CD8-positive, alpha-beta memory T cell (primary cell): ENCODE measurements at places on chromosomes 7 and 10. TPM values are rescaled to one million over a fixed set of nuclear protein-coding genes. Genes with fewer than 3 reads are reported as not detected.

DNA sequence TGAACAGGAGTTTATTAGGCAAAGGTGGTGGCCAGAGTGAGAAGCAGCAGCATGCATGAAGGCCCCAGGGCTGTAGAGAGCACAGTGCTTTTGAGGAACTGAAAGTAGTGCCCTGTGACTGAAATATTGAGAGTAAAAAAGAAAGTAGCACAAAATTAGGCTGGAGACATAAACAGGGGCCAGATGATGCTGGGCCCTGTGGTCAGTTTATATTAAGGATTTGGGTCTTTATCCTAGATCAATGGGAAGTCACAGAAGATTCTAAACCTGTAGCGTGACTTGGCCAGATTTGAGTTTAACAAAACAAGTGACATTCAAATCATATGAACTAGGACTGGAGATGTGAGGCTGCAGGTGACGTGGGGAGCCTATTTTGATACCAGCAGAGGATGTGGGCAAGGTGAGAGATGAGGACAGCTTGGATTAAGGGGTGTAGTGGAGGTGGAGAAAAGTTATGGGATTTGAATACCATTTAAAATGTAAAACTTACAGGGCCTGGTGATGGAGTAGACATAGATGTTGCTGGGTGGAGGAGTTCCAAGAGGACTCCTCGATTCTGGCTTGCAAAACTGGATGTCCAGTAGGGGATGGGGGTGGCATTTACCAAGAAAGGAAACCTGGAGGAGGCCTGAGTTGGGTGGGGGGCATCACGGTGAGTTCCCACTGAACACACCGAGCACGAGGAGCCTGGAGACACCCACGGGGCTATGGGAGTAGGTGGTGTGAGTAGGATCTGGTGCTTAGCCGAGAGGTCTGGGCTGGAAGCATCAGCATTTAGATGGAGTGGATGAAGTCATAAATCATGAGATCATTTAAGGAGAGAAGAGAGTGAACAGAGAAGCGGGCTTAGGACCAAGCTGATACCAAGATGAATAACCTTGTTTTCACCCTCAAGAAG lies 52.8 kb downstream of the HHEX start:
- DNase-seq, result no peak
- peaks cover 4% of the 10 kb centered on the region for H3K4me1 ChIP-seq
- H3K4me3 ChIP-seq, result no peak overlapping the region

The CLDN3 gene
- total RNA-seq, result not detected

The ASZ1 gene
- not detected for total RNA-seq

GRCh38 chr10:78337646-78338391 lies 304.2 kb downstream of the RPS24 start:
- no peak for DNase-seq
- no peaks in the 10 kb centered on the region for H3K27me3 ChIP-seq
- H3K4me1 ChIP-seq, result no peaks in the 10 kb centered on the region
- no peaks in the 10 kb centered on the region for H3K36me3 ChIP-seq
- H3K4me3 ChIP-seq, result no peak overlapping the region

DNA sequence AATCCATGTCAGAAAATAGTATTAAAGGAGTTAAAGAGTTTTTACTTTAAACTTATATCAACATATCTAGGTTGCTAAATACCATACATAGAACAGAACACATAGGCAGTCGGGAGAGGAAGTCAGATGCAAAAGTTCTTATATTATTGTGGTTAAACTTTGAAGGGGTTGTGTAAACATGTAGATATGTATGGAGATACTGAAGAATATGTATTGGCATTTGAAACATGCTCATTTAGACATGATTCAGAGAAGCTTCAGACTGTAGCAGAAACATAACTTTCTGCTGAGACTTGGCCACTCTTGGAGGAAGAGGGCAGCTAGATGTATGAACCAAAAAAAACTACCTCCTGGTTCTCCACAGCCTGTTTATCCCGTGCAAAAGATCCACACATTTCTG lies 103.5 kb upstream of the FERD3L start:
- no peak overlapping the region for H3K4me3 ChIP-seq
- no peak for DNase-seq
- no peak overlapping the region for H3K27ac ChIP-seq
- H3K36me3 ChIP-seq, result no peaks in the 10 kb centered on the region

GRCh38 chr7:23615331-23615730 lies 18.1 kb downstream of the CCDC126 start:
- H3K4me1 ChIP-seq, result no peaks in the 10 kb centered on the region
- H3K4me3 ChIP-seq, result no peak overlapping the region
- no peak for DNase-seq
- no peak overlapping the region for H3K27ac ChIP-seq
- H3K36me3 ChIP-seq, result no peaks in the 10 kb centered on the region

DNA sequence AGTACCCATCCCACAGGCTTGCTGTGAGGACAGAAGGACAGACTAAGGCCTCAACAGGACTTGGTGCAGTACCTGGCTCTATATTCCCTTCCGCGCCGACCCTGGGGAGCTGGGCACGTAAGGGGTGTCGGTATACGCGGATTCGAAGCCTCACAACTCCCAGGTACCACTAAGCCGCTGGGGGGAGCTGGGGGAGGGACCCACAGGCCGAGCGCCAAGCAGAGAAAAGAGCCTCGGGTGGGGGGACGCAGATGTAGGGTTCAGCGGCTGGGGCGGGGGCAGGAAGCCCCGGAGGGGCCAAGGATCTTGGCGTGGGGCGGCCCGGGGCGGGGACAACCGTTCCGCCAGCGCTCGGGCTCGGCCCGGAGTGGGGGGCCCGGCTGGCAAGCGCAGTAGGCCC lies 126.4 kb upstream of the ZNF746 start:
- peaks cover 23% of the 10 kb centered on the region for H3K36me3 ChIP-seq
- H3K4me1 ChIP-seq, result peaks cover 32% of the 10 kb centered on the region
- H3K27me3 ChIP-seq, result no peaks in the 10 kb centered on the region
- peak; percentile 75 for DNase-seq
- peak overlapping the region; percentile 75 for H3K27ac ChIP-seq
- peak overlapping the region; percentile 83 for H3K4me3 ChIP-seq

DNA sequence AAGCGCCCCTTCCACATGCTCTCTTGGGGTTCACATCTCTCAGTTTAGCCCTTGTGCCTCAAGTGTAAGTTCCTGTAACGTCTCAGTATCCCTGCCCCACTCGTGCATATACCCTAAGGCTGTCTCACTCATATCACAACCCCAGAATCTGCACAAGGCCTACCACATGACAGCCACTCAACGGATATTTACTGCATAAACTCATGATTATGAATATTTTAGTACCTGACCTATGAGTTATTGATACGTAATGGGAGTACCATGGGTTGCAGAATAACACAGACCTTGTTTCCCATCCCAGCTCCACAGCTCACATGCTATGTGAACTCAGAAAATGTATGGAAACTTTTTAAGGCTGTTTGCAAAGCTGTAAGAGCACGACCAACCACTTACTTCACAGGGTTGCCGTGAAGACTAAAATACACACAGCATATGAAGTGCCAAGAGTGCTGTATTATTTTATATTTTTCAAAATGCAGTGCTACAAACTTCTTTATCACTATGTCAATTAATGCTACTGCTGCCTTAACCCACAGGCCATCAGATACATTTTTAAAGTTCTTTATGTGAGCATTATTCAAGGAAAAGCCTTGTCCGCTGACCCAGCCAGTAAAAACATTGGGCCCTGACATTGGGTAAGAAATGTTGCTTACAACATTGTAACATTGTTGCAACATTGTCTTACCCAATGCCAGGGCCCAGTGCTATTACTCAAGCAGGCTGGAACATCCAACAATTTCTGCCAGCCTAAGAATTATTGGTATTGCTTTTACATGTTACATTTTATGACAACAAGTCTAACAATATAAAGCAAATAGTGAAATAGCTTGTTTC lies 97.2 kb downstream of the JAZF1 start:
- H3K4me3 ChIP-seq, result no peak overlapping the region
- no peaks in the 10 kb centered on the region for H3K36me3 ChIP-seq
- H3K27me3 ChIP-seq, result no peaks in the 10 kb centered on the region
- H3K4me1 ChIP-seq, result no peaks in the 10 kb centered on the region
- DNase-seq, result no peak
- H3K27ac ChIP-seq, result no peak overlapping the region

DNA sequence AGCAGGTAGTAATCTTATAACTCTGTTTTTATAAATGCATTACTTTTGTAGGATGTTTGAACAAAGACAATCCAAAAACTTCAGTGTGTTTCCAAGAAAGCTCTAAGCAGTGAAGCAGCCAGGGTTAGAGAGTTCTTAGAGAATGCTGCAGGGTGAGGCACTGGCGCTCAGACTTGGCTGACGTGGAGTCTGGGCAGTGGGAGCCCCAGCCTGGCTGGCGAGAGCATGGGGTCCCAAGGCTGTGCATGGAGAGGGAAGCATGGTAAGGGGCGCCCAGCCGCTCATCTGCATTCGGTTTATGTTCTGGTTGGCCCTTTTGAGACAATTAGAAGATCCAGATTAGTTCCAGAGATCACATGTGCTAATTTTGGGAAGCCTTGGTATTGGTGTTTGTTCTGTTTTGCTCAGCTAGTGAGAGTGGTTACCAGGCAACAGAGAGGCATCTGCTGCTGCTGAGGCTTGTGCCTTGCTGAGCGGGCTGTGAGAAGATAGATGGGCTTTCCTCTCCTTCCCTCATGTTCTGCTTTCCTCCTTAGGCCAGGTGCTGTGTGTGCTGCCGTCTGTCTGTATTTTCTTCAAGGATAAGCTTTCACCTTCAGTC lies 10.3 kb downstream of the SUN1 start:
- no peak overlapping the region for H3K27ac ChIP-seq
- no peak for DNase-seq
- H3K4me1 ChIP-seq, result no peaks in the 10 kb centered on the region
- peaks cover 40% of the 10 kb centered on the region for H3K36me3 ChIP-seq

The SFTPA2 gene
- total RNA-seq, result not detected

DNA sequence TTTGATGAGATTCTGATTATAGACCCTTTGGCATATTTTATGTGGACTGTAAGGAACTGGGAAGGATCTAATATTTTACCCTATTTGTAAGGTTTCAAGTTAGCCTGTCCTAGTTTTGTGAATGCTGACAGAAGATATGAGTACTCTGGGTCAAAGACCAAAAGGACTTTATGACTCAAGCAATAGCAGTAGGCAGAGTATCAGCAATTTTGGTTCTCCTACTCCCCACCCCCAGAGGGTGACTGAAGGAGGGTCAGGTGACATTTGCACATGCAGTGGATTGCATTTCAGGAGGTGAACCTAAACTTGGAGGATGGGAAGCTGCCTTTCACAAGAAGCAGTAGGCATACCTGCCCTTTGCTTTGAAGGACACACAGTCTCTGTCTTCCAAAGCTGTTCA lies 84.0 kb upstream of the KLF6 start:
- no peak overlapping the region for H3K27ac ChIP-seq
- DNase-seq, result no peak
- H3K36me3 ChIP-seq, result no peaks in the 10 kb centered on the region
- H3K4me1 ChIP-seq, result peaks cover 21% of the 10 kb centered on the region

The HMX3 gene
- total RNA-seq, result not detected

- H3K4me3 ChIP-seq, result no peak overlapping the region
- no peak overlapping the region for H3K27ac ChIP-seq
- no peaks in the 10 kb centered on the region for H3K4me1 ChIP-seq
- H3K27me3 ChIP-seq, result peaks cover 27% of the 10 kb centered on the region
- no peak for DNase-seq
- no peaks in the 10 kb centered on the region for H3K36me3 ChIP-seq
These were observed 3.1 kb downstream of the PTF1A start for GRCh38 chr10:23194966-23195845.

DNA sequence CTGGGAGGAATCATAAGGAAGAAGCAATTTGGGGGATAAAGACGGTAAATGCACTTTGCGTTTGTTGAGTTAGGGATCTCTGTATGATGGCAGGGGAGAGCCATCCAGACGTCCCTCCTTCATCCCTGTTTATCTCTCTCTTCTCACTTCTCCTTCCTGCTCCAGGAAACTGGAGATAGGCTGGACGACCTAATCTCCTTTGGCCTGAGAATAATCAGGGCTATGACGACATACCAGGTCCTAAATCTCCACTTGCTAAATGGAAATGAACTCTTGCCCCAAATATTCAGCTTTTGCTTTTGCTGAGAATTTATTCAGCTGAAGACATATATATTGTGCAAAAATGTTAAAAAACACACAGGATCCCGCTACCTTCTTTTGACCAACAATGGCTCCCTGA lies 182.9 kb upstream of the INHBA start:
- H3K27ac ChIP-seq, result no peak overlapping the region
- no peaks in the 10 kb centered on the region for H3K27me3 ChIP-seq
- no peak overlapping the region for H3K4me3 ChIP-seq
- peaks cover 15% of the 10 kb centered on the region for H3K4me1 ChIP-seq
- no peak for DNase-seq

DNA sequence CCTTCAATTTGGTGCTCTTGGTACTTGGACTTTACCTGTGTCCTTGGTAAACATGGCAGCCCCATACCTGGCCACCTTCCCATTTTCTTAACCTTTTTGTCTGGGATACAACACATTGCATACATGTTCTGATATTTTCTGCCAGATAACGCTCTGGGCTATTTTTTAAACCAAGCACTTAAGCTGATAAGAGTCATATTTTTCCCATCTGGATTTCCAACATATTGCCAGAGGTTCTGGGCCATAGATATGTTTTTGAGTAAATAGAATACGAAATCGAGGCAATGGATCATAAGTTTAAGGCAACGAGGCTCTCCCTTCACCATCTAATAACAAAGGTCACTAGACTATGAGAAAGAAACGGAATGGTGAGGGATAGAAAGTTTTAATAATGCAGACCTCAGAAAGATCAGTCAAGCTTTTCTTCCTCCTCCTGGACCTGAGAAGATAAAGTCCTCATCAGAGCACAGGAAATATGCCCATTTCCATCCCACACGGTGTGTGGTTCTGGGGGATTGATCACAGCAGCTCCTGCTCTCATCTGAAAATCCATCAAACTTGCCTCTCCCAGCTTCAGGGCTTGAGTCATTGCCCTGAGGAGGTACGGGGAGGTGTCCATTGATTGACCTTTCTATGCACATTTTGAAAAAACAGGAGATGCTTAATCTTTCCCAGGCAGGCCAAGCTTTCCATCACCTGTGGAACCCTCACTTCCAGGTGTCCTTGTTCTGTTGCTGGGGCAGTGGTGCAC lies 257.2 kb downstream of the GFRA1 start:
- no peaks in the 10 kb centered on the region for H3K4me1 ChIP-seq
- no peak for DNase-seq
- no peak overlapping the region for H3K4me3 ChIP-seq
- no peak overlapping the region for H3K27ac ChIP-seq
- no peaks in the 10 kb centered on the region for H3K36me3 ChIP-seq

DNA sequence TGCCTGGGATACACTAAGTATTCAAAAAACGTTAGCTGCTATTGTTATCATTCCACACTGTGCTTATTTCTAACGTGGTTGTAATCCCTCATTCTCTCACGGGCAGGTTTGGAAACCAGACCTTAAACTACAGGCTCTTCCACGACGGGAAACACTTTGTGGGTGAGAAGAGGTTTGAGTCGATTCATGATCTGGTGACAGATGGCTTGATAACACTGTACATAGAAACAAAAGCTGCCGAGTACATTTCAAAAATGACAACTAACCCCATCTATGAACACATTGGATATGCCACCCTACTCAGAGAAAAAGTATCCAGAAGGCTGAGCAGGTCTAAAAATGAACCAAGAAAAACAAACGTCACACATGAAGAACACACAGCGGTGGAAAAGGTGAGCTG lies 163.2 kb upstream of the PRR15 start:
- no peak overlapping the region for H3K27ac ChIP-seq
- H3K36me3 ChIP-seq, result no peaks in the 10 kb centered on the region
- H3K27me3 ChIP-seq, result no peaks in the 10 kb centered on the region
- no peaks in the 10 kb centered on the region for H3K4me1 ChIP-seq
